ENCODE measurements at places on chromosomes 1 and 21.

GRCh38 chr1:209601809-209602657 lies 18.5 kb downstream of the CAMK1G start:
- no peak overlapping the region for H3K27ac ChIP-seq
- no peak for DNase-seq
- no peaks in the 10 kb centered on the region for H3K27me3 ChIP-seq
- H3K4me1 ChIP-seq = no peaks in the 10 kb centered on the region
- no peak overlapping the region for H3K4me3 ChIP-seq
- peaks cover 8% of the 10 kb centered on the region for H3K36me3 ChIP-seq

DNA sequence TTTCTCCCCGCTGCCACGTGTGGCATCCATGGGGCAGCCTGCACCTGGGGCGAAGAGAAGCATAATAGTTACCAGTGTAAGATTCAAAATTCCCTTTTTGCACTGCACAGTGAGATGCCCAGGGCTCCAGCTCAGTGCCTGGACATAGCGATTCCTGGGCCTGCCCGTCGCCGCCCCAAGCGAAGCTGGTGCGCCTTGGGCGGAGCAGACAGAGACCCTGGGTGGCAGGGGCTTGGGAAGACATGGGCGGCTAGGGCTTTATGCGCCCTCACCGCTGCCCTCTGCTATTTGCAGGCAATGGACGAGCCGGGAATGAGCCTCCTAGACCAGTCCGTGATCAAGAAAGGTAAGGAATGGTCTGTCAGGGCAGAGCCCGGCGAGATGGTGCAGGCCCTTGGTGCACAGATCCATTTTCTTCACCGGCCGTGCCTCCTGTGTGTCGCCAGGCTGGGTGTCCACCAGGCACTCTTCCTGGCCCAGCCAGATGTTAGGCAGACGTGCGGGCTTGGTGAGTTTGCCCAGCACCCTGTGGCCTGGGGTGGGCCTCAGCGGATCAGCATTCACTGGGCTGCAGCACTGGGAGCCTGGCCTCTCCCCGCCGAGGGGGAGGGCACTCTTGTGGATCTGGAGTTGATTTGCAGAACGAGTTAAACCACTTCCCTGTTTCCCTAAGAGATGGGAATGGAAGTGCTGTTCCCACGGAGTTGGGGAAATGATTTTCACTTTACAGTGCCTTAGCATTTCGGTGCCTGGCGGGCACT lies 1.7 kb downstream of the TFAP2E start:
- peaks cover 24% of the 10 kb centered on the region for H3K36me3 ChIP-seq
- no peak overlapping the region for H3K4me3 ChIP-seq
- DNase-seq = no peak
- H3K4me1 ChIP-seq = peaks cover 31% of the 10 kb centered on the region
- H3K27ac ChIP-seq = no peak overlapping the region

DNA sequence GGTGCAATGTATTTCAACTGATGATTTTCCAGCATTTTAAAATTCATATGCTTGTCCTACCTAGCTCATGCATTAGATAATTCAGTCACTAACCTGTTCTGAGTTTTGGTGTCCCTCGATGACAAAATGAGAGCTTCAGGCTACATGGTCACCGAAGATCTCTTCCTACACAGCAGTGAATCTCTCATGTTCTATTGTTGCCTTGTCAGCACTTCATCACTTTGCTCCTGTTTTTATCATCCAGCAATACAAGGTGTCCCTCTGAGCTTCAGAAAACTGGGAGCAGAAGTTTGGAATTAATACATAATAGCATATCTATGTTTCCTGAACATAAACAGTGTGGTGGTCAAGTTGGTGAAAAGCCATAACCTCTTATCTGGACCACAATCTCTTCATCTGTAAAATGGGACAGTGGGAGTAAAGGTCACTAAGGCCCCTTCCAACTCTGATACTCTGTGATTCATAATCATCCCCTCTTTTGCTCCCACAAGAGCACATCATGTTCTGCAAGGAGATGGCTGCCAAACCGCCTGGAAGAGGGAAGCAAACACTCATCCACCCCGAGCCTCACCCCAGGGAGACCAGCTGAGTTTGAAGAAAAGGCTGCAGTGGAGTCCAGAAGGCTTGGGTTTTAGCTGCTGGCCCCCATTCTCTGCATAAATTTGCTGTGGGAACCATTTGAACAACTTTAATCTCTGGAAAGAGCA lies 137.9 kb upstream of the F3 start:
- no peaks in the 10 kb centered on the region for H3K36me3 ChIP-seq
- H3K4me1 ChIP-seq = no peaks in the 10 kb centered on the region
- no peak overlapping the region for H3K4me3 ChIP-seq
- H3K27me3 ChIP-seq = no peaks in the 10 kb centered on the region
- DNase-seq = no peak

DNA sequence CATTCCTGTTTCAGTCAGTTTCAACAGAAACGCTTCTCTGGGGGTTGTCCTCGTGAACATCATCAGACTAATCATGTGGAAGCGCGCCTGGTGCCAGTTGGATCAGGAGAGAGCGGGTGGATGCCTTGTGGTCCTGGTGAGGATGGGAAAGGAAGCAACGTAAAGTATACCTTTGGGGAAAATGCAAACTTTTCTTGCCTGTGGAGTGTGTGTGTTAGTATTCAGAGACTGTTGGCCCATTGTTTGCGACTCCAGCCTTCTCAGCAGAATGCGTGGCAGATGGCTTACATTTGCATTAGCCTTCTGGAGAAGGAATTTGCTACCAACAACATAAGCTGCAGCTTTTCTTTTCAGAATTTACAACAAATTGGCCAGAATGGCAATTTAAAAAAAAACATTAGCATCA lies 173.9 kb downstream of the RWDD3 start:
- H3K36me3 ChIP-seq = no peaks in the 10 kb centered on the region
- H3K4me1 ChIP-seq = peaks cover 7% of the 10 kb centered on the region
- no peak overlapping the region for H3K27ac ChIP-seq
- no peak for DNase-seq

- no peak overlapping the region for H3K27ac ChIP-seq
- H3K36me3 ChIP-seq = peaks cover 87% of the 10 kb centered on the region
- H3K4me3 ChIP-seq = no peak overlapping the region
Observed at GRCh38 chr1:3827813-3828307, 29.2 kb downstream of the CEP104 start.

GRCh38 chr1:24586970-24587820 lies 31.3 kb downstream of the NCMAP start:
- peaks cover 5% of the 10 kb centered on the region for H3K27me3 ChIP-seq
- H3K36me3 ChIP-seq = no peaks in the 10 kb centered on the region
- no peaks in the 10 kb centered on the region for H3K4me1 ChIP-seq

DNA sequence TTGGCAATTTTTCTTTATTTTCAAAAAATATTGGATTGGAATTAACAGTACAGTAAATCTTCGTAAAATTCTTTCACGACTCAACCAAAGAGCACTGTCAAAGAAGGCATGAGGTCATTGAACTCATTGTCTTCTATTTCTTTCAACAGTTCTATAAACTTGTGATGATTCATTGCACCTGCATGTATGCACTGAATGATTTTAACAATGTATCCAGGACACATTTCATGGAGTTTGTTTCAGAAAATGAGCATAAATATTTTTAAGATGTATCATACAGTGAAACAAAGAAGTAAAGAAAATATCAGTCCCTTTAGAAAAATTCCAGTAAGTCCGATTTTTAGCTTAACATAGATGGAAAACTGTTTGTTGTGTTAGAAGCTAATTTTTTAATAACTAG lies 33.6 kb upstream of the CD34 start:
- no peaks in the 10 kb centered on the region for H3K27me3 ChIP-seq
- H3K4me3 ChIP-seq = no peak overlapping the region
- no peak for DNase-seq
- no peak overlapping the region for H3K27ac ChIP-seq
- H3K4me1 ChIP-seq = peaks cover 2% of the 10 kb centered on the region
- H3K36me3 ChIP-seq = no peaks in the 10 kb centered on the region

GRCh38 chr21:16124378-16125138 lies 394.8 kb downstream of the USP25 start:
- DNase-seq = no peak
- H3K36me3 ChIP-seq = no peaks in the 10 kb centered on the region
- peak overlapping the region; percentile 47 for H3K27ac ChIP-seq
- H3K27me3 ChIP-seq = no peaks in the 10 kb centered on the region
- no peaks in the 10 kb centered on the region for H3K4me1 ChIP-seq

DNA sequence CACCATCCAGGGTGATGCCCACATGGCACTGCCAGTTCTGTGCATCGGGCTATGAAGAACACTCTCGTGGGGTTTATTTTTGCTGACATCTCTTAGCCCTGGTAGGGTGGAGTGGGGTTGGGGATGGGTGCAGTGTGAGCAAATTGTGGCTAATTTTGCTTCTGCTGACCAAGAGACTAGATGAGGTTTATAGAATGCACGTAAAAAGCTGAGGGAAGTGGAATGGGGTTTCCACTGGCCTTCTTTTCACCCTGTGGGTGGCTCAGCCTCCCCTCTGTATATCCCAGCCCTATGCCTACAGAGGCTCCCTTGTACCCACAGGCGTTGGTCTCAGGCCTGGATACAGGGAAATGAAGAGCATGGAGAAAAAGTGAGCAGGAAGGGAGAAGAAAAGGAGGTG lies 44.1 kb upstream of the RAB4A start:
- H3K27ac ChIP-seq = no peak overlapping the region
